ENCODE measurements at places on chromosomes 2 and 18. TPM values are rescaled to one million over a fixed set of nuclear protein-coding genes. Genes with fewer than 3 reads are reported as not detected.

Gene SLC9A4
- not detected for total RNA-seq

DNA sequence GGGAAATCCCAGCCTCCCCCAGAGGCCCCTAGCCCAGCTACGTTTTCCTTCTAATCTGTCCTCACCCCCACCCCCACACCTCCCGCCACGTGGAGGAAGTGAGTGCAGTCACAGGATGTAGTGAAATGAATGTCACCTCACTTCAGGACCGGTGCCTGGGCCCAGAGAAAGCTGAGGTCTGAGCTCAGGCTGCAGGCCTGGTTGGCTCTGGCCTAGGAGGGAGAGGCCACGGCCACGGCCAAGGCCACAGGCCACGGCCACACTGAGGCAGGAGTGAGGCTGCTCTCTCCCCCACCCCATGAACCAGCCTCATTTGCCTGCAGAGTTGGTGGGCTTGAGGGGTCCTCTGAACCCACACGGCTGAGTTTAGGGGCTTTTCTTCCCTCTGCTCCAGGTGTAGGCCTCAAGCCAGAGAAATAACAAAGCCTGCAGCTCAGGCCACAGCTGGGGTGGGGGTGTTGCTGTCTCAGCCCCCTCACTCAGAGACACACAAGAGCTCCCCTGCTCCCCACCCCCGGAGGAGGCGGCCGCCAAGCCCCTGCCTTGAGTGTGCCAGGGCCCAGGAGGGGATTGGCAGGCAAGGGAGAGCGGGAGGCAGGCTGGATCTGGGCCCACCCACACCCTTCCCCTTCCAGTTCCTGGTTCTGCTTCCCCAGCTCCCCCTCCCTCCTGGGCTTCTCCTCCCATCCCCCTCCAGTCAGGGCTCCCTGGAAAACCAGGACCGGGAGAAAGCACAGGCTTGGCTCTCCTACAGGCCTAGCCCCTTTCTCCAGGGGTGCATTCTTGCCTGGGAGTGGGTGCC, 27.0 kb downstream of the DNMT3A start:
- DNase-seq, result no peak

DNA sequence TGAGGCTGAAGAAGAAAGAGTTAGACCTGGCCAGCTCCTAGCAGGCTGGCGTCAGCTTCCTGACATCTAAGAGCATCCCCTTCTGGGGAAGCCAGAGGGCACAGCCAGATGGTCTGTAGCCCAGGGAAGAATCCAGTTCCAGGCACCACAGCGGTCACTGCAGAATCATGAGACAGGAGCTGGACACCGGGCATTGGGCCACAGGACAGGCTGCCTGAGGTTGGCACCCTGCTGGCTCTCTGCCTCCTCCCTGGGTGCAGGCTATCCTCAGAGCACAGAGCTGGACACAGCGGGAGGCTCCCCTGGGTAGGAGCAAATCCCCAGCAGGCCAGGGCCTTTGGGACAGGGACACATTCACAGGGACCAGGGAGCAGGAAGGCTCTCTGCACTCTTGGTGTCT, 19.8 kb upstream of the ATOH8 start:
- no peak for DNase-seq

GRCh38 chr2:47344890-47345589, 57.9 kb upstream of the MSH2 start:
- peak; percentile 77 for DNase-seq

- no peak for DNase-seq
These were observed 5.8 kb upstream of the SRBD1 start for GRCh38 chr2:45616658-45617411.

- DNase-seq, result no peak
These were observed 910.4 kb upstream of the GYPC start for GRCh38 chr2:125745514-125745913.

Measured in Right ventricle myocardium inferior (tissue), 1 donor.